ENCODE measurements at places on chromosomes 13 and 19. TPM values are rescaled to one million over a fixed set of nuclear protein-coding genes. Genes with fewer than 3 reads are reported as not detected.

DNA sequence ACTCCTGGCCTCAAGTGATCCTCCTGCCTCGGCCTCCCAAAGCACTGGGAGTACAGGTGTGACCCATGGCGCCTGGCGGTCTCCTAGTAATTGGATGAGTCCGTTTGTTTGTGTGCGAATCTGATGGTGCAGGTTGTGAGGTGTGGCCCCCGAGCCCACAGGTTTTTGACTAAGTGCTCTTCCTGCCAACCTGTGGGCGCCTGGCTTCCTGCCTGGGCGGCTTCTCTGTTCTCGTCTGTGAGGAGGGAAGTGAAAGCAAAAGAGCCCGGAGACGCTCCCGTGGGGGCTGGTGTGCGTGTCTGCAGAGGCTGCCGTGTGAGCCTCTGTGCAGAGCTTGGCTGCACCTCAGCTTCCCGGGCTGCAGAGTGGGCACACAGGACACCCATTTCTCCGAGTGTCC is 10.0 kb downstream of the ARHGAP45 start:
- DNase-seq: no peak
- H3K4me1 ChIP-seq: peaks cover 11% of the 10 kb centered on the region
- H3K27me3 ChIP-seq: no peaks in the 10 kb centered on the region
- H3K27ac ChIP-seq: no peak overlapping the region

- peaks cover 78% of the 10 kb centered on the region for H3K36me3 ChIP-seq
- peaks cover 7% of the 10 kb centered on the region for H3K4me1 ChIP-seq
- H3K27ac ChIP-seq: no peak overlapping the region
- H3K27me3 ChIP-seq: no peaks in the 10 kb centered on the region
- DNase-seq: no peak
Measured at GRCh38 chr19:19296953-19297689, 23.2 kb downstream of the SUGP1 start.

DNA sequence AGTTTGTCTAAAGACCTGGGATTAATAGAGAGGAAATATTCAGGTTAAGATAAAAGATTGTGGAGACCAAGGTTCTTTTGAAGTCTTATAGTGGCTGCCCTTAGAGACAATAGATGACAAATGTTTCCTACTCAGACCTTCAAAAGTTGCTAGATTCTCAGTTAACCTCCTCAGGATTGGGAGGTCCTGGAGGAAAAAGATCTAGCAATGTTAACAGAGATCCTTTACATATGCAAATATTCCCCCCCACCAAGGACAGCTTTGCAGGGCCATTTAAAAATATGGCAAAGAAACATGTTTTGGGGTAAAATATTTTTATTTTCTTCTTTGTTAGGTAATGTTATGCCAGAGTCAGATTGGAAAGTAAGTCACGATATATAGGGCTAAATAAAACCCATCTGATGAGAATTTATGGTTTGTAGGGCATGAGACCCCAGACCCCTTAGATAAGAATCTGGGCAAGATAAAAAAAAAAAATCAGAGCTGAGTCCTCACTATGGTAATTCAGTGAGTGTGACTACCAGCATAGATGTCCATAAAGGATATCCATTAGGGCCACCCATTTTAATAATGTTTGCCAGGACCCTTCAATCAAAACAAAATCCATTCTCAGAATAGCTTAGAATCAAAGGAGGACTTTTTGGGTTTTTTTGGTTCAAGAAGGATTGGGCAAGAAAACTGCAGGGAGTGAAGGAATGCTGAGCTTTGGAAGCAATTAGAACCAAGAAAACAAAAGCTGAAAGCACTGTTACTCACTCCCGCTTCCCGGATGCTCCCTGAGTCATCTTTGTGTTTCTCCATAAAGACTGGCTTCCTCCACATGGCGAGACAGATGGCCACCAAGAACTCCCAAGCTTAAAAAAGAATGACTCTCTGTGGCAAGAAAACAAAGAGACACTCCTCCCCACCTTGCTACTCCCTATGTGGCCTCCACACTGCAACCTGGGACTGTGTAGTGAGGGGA is 28.2 kb downstream of the VSTM1 start:
- no peaks in the 10 kb centered on the region for H3K36me3 ChIP-seq
- no peaks in the 10 kb centered on the region for H3K4me1 ChIP-seq
- no peak for DNase-seq
- H3K27me3 ChIP-seq: no peaks in the 10 kb centered on the region
- H3K27ac ChIP-seq: no peak overlapping the region

DNA sequence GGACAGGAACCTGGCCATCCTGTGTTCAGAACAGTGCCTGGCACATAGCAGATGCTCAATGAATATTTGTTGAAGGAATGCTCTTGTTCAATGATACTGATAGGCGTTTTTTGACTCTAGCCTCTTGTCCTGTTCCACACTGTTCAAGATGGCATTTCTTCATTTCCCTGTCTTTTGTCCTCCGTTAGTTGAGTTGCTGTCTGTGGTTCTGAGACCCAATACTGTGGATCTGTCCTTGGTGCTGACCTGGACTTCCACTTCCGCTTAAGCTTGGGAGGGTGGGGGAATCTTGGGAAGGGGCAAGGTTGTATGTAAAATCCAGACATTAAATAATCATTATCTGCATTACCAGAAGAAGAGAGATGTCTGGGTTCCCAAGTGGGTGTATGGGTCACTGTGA is 8.3 kb upstream of the KCNN4 start:
- no peak overlapping the region for H3K4me3 ChIP-seq
- no peak overlapping the region for H3K27ac ChIP-seq
- no peaks in the 10 kb centered on the region for H3K27me3 ChIP-seq
- no peak for DNase-seq
- peaks cover 13% of the 10 kb centered on the region for H3K4me1 ChIP-seq

- no peak overlapping the region for H3K4me3 ChIP-seq
- no peaks in the 10 kb centered on the region for H3K36me3 ChIP-seq
- no peaks in the 10 kb centered on the region for H3K27me3 ChIP-seq
- H3K27ac ChIP-seq: peak overlapping the region; percentile 47
- no peak for DNase-seq
Measured at GRCh38 chr13:51292000-51292565, 47.4 kb upstream of the SERPINE3 start.

GRCh38 chr13:32256243-32256642 is 58.9 kb downstream of the ZAR1L start:
- no peaks in the 10 kb centered on the region for H3K27me3 ChIP-seq
- no peak for DNase-seq
- peaks cover 68% of the 10 kb centered on the region for H3K4me1 ChIP-seq

GRCh38 chr13:53010374-53011105 is 18.1 kb upstream of the OLFM4 start:
- DNase-seq: peak; percentile 68
- H3K27me3 ChIP-seq: no peaks in the 10 kb centered on the region
- no peaks in the 10 kb centered on the region for H3K36me3 ChIP-seq
- H3K4me3 ChIP-seq: no peak overlapping the region
- no peaks in the 10 kb centered on the region for H3K4me1 ChIP-seq
- H3K27ac ChIP-seq: no peak overlapping the region

DNA sequence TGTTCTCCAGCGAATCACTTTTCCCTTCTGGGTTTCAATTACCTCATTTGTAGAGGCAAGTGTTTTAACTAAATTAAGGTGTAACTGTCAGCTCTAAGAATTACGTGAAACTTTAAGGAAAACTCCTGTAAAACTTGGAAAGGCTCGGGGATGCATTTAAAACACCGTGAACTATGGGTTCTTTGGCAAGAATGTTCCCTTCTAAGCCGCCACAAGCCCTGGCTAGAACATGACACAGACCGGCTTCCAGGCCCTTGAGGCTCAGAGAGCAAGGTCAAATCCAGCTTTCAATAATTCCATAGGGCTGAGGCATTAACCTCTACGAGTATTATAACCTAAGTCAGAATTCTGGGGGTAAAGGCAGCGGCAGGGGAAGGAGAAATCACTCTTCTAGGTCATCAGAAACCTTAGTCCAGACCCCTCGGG is 685 bp downstream of the VWA8 start:
- no peaks in the 10 kb centered on the region for H3K36me3 ChIP-seq
- DNase-seq: no peak
- no peaks in the 10 kb centered on the region for H3K27me3 ChIP-seq
- peaks cover 28% of the 10 kb centered on the region for H3K4me1 ChIP-seq

DNA sequence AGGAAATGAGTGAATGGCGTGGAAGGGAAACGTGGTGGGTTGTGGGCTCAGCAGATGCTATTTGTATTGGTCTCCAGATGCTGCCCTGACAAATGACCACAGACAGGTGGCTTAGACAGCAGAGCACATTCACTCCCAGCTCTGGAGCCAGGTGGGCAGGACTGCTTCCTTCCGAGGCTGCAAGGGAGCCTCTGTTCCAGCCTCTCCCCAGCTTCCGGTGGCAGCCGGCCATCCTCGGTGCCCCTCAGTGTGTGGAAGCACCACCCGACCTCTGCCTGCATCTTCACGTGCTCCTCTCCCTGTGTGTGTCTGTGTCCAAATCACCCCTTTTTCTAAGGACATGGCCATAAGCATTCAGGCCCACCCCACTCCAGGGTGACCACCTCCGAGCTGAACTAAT is 105.1 kb downstream of the SOX1 start:
- H3K4me1 ChIP-seq: no peaks in the 10 kb centered on the region
- H3K4me3 ChIP-seq: no peak overlapping the region
- no peak overlapping the region for H3K27ac ChIP-seq

DNA sequence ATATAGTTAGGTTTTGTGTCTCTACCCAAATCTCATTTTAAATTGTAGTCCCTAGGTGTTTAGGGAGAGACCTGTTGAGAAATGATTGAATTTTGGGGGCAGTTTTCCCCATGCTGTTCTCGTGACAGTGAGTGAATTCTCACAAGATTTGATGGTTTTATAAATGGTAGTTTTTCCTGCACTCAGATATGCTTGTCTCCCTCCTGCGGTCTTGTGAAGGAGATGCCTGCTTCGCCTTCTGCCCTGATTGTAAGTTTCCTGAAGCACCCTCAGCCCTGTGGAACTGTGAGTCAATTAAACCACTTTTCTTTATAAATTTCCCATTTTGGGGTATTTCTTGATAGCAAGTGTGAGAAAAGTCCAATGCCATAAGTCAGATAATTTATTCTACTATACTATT is 1977.5 kb upstream of the PCDH20 start:
- no peak overlapping the region for H3K27ac ChIP-seq
- H3K4me3 ChIP-seq: no peak overlapping the region
- H3K36me3 ChIP-seq: no peaks in the 10 kb centered on the region
- H3K27me3 ChIP-seq: no peaks in the 10 kb centered on the region
- no peaks in the 10 kb centered on the region for H3K4me1 ChIP-seq

DNA sequence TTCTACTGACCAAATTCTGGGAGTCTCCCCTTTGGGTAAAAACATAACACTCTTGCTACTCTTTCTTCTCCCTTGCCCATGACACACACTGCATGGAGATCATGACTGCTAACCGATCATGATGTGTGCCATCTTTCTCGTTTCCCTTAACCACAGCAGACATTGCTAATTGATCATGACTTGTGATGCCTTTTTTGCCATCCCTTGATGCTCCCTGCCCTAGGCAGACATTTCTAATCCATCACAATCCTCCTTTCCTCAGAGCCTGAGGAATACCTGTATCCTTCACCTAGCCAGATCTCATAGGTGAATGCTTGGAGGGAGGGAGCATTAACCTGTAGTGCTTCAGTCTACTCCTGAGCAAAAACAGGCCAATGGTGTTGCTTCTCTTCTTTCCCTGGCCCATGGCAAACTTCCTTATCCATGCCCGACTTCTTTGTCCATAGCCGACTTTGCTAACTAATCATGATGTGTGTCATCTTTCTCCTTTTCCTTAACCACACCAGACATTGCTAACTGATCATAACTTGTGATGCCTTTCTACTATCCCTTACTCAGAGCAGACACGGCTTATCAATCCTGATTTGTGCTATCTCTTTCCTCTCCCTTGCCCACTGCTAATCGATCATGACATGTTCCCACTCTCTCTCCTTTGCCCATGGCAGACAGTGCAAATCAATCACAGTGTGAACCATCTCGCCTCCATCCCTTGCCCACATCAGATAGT is 17.7 kb downstream of the NUMBL start:
- no peak for DNase-seq
- peaks cover 97% of the 10 kb centered on the region for H3K36me3 ChIP-seq
- no peaks in the 10 kb centered on the region for H3K27me3 ChIP-seq

POU4F1 gene
- total RNA-seq: not detected

HSD17B14 gene
- total RNA-seq: 7.9 TPM
